ENCODE measurements at places on chromosomes 12 and 14.

DNA sequence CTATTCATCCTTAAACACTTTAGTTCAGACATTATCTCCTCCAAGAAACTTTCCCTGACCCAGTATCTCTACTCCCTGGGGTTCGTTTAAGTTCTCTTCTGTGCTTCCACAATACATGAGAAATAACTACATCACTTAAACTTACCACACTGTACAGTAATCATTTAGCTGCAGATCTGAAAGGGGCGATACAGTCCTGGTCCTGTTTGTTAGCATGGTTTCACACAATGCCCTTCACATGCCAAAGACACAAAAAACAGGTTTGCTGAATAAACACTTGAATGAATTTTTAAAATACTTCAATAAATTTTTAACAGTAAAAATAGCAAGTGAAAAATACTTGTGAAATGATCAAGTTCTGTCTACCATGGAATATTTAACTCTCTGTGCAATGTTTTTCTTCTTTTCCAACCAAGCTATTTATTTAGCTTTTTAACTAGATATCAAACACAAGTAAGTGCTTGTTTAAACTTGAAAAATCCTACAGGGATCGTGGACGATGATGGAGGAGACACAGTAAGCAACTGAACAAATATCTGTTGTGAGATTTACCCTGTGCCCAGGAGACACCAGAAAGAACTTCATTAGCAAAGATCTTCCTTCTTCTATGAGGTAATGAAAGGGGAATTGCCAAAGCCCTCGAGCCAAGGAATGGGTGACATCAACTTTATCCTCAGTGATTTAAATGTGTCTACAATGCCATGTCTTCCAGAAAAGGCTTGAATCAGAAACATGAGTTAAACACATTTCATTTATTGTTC is 255.6 kb upstream of the GRIP1 start:
- no peak for DNase-seq

- DNase-seq, result no peak
These were observed 44.0 kb upstream of the LRTM2 start for GRCh38 chr12:1776170-1776921.

DNA sequence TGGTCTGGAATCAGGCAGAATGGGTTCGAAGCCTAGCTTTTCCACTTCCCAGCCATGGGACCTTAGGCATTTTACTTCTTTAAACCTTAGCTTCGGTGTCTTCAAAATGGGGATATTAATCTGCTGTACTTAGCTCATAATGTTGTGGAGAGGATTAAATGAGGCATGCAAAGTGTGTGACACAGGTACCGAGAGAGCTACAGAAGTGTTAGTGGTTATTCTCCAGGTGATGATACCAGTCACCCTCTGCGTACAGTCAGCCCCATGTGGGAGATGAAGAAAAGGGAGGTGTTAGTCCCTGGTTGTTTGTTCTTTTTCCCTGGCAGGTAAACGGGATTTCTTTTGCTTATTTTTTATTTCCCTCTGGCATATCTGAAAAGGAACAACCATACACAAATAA is 212.1 kb downstream of the PHLDA1 start:
- no peak for DNase-seq

DNA sequence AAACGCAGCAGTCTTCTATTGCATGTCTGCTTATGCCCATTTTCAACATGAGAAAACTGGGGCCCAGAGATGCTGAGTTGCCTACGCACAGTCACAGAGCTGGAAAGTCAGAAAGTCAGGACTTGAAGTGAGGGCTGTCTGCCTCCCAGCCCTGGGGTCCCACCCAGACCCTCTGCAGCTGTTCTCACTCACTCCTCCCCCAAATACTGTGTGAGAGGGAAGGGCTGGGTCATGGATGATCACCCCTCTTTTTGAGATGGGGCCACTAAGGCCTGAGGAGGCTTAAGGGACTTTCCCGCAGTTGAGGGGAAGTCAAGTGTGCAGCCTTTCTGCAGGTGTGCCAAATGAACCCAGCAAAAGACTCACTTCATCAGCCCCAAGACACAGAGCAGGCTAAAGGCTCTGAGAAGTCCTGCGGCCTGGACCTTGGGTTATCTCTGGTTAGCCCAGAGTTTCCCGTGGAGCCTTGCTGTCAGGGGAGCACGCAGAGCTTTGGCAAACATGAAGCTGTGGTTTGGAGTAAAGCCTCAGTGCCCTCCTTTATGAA is 18.7 kb downstream of the DTX1 start:
- DNase-seq, result no peak

DNA sequence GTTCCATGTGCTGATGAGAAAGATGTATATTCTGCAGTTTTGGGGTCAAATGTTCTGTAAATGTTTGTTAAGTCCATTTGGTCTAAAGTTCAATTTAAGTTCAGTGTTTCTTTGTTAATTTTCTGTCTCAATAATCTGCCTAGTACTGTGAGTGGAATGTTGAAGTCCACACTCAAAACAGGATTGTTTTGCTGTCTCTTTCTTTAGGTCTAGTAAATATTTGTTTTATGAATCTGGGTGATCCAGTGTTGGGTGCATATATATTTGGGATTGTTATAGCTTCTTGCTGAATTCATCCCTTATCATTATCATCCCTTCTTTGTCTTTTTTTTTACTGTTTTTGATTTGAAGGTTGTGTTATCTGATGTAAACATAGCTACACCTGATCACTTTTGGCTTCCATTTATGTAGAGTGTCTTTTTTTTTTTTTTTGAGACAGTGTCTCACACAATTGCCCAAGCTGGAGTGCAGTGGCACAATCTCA is 26.0 kb upstream of the PRPF39 start:
- DNase-seq, result no peak

- no peak for DNase-seq
These were observed 69.1 kb downstream of the TMEM260 start for GRCh38 chr14:56648508-56649301.

GRCh38 chr12:6049992-6050391 is 74.5 kb downstream of the VWF start:
- no peak for DNase-seq

DNA sequence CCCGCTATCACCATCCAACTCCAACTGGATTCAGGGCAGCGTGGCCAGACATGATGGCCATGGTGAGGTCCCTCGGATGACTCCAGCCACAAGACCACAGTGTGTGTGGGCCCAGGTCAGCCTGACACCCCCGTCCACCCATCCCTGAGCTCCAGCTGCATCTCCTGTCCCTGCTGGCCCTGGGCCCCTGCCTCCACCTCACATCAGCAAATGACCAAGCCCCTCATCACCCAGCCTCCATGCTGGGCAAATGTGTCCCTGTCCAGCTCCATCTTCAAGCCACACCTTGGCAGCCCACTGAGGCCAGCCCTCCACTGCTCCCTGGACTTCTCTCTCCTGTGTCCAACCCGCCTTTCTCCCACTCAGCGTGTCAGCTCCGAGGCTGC is 3.2 kb downstream of the GPR132 start:
- DNase-seq, result no peak

DNA sequence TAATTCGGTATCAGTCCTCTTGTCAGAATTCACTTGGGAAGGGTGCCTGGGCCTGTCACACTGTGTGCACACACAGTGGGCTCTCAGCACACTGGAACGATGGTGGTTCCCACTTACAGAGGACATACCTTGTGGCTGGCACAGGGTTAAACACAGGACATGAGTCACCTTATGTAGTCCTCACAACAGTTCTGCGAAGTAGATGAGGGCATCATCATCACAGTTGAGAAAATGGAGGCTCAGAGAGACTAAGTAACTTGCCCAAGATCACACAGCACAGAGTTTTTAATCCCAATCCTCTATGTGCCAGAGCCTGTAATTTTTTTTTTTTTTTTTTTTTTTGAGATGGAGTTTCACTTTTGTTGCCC is 90.7 kb downstream of the NINJ2 start:
- DNase-seq, result peak; percentile 42

GRCh38 chr14:101774006-101774795 is 12.7 kb downstream of the PPP2R5C start:
- DNase-seq, result no peak

DNA sequence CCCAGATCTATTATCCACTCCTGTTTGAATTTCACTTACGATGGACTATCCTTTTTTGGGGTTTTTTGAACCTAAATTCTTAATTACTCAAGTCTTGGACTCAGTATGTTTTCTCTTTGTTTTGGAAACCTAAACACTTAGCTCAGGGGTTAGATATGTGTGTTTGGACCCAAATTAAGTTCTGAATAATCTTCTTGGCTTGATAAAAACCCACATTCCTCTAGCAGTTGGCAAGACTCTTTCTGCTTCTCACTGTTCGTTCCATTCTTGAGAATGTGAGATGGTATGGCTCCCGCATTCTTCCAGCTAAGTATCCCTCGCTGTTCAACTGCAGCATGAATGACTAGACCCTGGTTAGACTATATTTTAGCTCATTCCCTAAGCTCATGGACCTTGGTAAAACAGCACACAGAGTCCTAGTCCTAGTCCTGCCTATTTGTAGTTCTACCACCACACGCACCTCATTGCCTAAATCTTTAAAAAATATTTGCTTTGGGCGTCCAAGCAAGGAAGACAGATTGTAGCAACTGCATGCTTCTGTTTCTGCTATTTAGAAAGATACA is 860.0 kb downstream of the RPS29 start:
- DNase-seq, result no peak

DNA sequence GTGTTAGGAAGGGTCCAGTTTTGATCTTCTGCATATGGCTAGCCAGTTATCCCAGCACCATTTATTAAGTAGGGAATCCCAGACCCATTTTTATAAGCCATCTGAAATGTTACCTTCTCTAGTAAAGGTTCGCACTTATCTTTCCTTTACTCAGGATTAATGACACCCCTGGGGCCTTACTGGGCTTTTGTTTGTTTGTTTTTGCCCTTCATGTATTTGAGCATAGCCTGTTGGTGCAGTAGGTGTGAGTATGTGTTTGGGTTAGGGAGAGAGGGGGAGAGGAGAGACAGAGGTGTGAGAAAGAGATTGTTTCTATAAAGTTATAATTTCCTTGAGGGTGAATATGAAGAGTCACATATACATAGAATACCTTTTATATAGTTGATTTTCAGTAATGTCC is 96.9 kb downstream of the AKAP6 start:
- no peak for DNase-seq

DNA sequence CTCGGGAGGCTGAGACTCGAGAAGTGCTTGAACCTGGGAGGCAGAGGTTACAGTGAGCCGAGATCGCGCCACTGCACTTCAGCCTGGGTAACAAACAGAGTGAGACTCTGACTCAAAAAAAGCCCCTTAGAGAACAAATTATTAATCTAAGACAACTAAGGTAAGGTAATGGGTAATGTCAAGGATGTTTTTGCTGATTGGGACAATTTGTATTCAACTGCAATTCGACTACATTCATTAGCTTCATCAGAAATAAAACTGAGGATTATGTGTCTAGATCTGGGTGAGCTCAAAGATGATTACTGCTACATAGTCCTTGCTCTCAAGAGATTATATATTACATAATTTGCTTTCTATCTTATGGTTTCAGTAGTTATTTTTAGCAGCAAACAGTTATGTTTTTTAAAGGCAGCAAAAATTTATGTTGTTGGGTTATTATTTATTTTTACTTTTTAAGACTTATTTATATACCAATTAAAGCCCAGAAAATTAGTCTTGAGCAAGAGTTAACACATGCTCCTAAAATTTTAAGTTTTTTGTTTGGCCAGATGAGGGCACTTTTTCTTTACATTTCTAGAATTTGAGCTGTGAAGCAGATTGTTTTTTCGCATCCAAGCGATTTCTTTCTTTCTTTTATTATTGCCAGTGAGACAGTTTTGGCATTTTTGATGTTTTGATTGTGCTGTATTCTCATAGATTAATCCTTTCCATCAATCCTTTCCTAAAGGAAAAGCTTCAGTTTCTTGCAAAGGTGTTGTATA is 52.3 kb downstream of the PLEKHA5 start:
- no peak for DNase-seq

DNA sequence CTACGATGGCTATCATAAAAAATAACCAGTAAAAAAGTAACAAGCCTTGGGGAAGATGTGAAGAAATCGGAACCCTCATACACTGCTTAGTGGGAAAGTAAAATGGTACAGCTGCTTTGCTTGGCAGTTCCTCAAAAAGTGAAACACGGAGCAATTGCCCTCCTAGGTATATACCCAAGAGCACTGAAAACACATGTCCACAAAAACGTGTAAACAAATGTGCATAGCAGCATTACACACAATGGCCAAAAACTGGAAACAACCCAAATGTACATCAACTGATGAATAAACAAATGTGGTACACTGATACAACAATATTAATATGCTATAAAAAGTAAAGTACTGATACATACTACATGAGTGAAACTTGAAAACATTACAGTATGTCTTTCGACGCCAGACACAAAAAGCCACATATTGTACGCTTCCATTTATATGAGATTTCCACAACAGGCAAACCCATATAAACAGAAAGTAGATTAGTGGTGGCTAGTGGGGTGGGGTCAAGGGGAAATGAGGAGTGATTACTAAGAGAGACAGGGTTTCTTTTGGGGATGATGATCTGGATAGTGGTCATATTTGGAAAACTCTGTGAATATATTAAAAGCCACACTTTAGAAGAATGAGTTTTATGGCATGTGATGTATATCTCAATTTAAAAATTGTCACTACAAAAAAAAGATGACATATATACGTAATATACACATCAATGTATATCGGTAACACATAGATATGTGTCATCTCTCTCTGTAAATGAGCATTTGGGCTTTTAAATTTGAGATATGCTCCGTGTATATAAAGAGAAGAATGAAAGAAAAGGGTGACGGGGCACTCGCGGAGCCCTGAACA is 996 bp downstream of the SLC41A2 start:
- no peak for DNase-seq

GRCh38 chr14:105325716-105326567 is 11.4 kb downstream of the PACS2 start:
- DNase-seq, result no peak

GRCh38 chr12:71085575-71085974 is 72.2 kb downstream of the TSPAN8 start:
- DNase-seq, result no peak

DNA sequence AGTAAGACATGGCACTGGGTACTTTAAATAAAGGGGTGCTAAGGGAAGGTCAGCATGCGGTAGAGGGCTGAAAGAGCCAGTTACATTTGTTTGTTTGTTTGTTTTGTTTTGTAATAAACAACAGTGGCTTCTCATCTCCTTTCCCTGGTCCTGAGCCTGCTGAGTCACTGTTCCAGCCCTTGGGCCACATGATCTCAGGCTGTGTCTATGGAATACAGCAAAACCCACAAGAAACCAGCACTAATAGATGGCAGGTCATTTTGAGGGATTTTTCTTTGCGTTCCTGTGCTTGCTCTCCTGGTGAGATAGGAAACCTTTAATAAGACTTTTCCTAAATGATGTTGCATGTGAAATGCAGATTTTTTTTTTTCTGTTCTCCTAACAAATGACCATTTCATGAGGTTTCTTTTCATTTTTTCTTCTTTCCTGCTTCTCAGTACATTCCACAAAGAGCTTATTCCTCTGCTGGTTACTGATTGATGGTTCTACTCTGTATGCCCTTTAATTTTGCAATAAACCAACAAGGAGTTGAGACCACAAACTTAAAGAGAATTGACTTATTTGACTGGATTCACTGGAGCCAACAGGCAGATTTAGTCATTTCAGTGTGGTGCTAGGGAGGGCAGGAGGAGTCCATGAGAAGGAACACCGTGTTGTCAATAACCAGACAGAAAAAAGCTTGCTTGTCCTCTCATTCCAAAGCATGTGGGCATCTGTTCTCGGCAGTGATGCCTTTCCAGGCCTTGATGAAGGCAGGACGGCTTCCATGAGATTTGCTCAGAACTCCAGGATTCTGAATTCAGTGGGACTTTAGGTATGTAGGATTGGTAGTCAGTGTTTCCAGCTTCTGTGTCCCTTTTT is 459.2 kb downstream of the RAD51B start:
- no peak for DNase-seq

GRCh38 chr12:3352230-3352629 is 138.8 kb upstream of the PRMT8 start:
- DNase-seq, result no peak

All from left forelimb (tissue), 1 donor.